Mammary epithelial cell (primary cell): ENCODE measurements at places on chromosomes 12 and 14. TPM values are rescaled to one million over a fixed set of nuclear protein-coding genes. Genes with fewer than 3 reads are reported as not detected.

STAC3 gene
- total RNA-seq, result 1.2 and 3.4 TPM in 2 replicates

DNAH10 gene
- 0.96 and 1.1 TPM in 2 replicates for total RNA-seq

- no peak for DNase-seq
Observed at GRCh38 chr14:90566481-90566880, 169.7 kb downstream of the CALM1 start.

CCT2 gene
- total RNA-seq, result 208 TPM

DNA sequence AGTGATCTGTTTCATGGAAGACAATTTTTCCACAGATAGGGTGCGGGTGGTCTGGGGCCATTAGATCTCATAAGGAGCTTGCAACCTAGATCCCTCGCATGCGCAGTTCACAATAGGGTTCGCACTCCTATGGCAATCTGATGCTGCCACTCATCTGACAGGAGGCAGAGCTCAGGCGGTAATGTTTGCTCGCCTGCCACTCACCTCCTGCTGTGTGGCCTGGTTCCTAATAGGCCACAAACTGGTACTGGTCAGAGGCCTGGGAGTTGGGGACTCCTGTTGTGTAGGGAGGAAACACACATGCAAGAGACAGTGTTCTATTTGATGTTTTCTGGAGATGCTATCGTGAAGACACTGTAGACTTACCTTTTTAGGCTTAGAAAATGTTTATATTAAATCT lies 77.0 kb upstream of the FGD4 start:
- DNase-seq, result no peak

DNA sequence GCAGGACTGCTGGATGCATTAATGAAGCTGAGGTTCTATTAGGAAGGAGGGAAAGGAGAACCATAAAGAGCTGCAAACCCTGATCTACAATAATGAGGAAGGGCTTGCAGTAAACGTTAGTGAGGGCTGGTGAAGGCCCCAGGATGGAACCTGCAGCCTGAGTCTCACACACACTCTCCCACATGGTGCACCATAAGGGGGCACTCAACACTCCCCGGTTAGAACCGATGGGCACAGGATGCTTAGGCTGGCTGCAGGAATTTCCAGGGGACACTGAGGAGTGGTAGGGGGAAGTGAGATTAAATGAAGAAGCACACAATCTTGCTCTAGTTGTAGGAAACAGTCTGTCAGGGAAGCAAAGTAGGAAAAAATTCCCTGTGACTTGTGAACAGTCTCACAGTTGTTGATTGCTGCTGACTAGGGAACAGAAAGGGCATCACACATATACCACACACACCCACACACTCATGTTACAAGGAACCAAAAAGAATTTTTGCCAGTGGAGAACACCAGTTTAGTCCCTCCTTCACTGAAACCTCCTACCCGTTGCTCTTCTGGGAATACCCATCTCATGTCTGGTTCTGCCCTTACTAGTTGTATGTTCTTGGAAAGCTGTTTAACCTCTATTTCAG lies 56.2 kb upstream of the FERMT2 start:
- peak; percentile 5 for DNase-seq

DNA sequence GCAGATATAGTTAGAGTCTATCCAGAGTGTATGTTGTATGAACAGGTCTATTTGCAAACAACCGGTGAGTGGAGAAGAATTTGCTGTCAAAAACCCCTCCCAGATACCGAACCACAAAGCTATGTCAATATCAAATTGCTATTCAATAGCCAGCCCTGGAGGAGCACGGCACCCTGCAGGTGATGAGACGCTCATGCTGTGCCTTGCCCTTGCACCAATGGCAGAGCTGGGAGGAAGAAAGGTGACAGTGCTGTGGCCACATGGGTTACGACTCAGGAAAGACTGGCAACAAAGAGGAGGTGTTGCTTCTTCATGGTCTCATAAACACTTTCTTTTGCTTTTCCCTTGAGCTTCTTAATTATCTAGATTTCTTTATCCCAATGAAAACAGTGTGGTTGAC lies 55.7 kb downstream of the PAX9 start:
- DNase-seq, result no peak

DNA sequence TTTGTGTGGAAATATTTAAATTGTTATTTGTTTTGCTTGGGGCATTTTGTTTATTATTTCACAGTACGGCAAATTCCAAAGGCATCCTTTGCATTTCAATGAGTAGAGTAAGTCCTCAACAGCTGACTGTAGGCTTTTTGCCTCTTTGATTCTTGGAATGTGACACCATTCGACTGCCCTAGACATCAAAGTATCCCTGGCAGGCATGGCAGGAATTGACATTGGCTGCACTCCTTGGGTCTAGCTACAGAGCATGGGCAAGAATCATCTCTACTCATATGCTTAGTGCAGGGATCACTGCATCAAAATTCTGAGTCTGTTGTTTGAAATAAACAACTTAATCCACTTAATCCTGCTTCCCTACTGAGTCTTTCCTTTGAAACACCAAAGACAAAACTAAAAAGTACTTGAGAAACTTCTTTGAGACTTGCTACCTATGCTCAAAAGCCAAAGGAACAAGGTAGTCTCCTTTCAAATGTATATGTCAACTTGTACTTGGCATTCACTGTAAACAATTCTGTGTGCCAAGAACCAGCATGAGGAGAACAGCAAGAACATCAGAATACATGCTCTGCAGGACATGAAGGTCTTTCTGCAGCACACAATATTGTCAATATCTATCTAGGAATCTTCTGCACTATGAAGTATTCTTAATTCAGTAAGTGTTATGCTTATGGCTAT lies 1569.0 kb upstream of the FLRT2 start:
- DNase-seq, result no peak

- DNase-seq, result peak; percentile 64
Observed at GRCh38 chr12:2722806-2723205, 72.0 kb upstream of the FKBP4 start.

- DNase-seq, result no peak
Observed at GRCh38 chr12:57755454-57756372, 810 bp downstream of the MARCHF9 start.

- no peak for DNase-seq
Observed at GRCh38 chr12:104223712-104224111, 8.1 kb downstream of the TXNRD1 start.

RPS6KL1 gene
- total RNA-seq, result 0.17 TPM

GRCh38 chr12:98399532-98399931 lies 115.9 kb upstream of the TMPO start:
- DNase-seq, result peak; percentile 32

DNA sequence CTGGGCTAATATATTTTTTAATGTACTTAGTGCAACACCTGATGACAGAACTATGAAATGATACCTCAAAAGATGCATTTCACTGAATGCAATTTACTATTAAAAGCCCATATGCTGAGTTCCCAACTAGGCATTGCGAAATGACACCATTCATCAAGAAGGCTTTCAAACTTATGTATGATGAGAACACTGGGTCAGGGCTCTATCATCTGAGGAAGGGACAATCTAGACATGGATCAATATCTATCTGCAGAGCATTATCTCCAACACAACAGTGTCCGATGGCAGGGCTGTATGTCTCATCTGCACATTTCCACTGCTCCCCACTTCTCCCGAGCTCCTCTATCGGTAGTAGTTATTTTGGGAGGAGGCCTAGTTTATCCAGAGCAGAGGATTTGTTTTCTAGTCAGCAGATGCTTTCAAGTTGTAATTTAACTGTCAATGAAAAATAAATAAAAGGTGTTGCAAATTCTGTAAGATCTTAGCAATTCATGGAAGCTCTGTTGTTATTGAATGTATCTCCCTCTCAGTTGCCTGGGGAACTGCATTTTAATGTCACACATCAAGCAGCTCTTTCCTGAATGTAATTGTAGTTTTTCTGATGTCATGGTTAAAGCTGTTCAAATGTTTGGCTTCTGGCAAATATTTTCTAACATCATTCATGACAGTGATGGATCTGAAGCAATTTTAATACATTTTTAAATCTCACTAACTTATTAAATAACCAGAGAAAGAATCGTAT lies 7.4 kb upstream of the GCH1 start:
- DNase-seq, result no peak

GRCh38 chr14:93939304-93940229 lies 12.4 kb downstream of the FAM181A start:
- DNase-seq, result peak; percentile 71

KLRC2 gene
- not detected for total RNA-seq

- no peak for DNase-seq
Observed at GRCh38 chr12:26798640-26799039, 34.4 kb downstream of the ITPR2 start.

- DNase-seq, result no peak
Observed at GRCh38 chr12:5434647-5435560, 3.0 kb downstream of the NTF3 start.

OTUB2 gene
- 3.7 TPM for total RNA-seq
